ENCODE measurements at places on chromosomes 11 and 22.

DNA sequence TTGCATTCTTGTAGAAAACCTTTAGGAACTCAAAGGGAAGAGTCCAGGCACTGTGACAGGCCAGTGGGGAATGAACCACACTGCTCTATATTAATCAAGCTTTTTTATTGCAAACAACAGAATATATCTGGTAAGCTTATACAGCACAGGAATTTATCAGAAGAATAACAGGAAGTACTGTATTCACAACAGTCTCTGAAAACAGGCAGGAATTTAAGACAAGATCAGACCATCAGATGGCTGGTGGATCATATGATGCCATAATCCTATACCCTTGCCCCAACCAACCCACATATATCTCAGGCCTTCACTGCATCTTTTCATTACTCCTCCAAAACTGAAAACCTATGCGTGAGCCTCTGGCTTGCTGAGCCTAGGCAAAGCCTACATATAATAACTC is 1.0 kb upstream of the HTATIP2 start:
- no peak for DNase-seq

GRCh38 chr11:117551761-117552343 is 224.2 kb downstream of the CEP164 start:
- DNase-seq = no peak

DNA sequence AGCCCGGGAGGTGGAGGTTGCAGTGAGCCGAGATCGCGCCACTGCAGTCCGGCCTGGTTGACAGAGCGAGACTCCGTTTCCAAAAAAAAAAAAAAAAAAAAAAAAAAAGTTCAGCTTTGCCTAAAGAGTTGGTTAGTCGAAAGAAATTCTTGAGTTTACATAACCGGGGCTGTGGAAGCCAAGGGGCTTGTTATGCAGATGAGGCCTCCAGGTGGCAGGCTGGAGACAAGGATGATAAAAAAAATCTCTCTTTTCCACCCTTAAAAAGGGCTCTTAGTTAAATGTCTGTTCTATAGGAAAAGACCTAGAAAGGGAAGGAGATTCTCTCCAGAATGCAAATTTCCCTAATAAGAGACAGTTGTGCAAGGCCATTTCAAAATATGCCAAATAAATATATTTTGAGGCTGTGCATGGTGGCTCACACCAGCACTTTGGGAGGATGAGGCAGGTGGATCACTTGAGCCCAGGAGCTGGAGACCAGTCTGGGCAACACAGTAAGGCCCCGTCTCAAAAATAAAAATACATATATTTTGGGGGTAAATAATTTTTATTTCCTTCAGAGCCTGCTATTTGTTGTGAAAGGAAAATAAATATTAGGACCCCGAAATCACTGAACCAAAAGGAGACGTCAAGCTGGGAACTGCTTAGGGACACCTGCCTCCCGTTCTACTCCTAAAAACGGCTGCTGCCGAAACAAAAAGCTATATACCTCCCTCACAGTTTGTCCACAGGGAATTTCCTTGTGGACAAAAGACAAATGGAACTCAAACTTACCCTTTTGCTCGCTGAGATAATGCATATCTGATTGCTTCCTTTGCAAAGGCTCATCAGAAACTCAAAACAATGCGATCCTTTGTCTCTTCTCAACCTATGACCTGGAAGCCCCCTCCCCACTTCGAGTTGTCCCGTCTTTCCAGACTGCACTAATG is 2.4 kb upstream of the IFITM2 start:
- no peak for DNase-seq

GRCh38 chr22:29700900-29701154 is 19.0 kb upstream of the CABP7 start:
- DNase-seq = peak; percentile 60

GRCh38 chr11:86150847-86151173 is 81.9 kb upstream of the PICALM start:
- no peak for DNase-seq

Data from NCI-H1417 treated with DMSO at 0.1 percent for 48 hours (cell line).